ENCODE measurements at places on chromosomes 13 and 19.

DNA sequence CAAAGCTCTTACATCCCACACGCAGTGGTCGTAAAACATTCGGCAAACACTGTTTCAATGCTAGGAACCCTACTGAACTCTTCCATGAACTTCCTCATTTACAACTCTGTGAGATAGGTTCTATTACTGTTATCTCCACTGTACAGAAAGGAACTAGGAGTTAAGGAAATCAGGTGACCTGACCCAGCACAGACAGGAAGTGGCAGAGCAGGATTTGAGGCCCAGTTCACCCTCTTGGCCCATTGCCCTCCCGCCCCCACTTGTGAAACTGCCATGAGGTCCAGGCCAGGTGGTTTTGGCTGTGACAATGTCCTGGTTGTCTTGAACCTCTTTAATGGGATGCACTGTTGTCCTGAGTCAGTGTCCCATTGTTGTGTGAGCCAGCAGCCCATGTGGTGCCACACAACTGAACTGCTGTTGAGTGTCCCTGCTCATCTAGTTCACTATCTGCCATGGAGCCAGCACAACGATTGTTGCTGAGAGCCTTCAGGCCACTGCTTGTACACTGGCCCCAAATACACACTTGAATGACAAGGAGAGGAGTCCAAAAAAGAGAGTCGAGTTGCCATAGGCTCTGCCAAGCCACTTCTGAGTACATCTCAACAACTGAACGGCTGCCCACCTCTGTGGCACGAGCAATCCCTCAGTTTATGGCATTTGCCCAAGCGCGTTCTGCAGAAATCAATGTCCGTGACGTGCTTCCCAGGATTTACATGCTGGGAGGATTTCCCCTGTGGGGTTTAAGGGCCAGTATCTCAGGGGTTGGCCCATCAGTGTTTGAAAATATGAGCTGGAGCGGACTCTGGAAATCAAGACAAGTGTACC is 484.6 kb downstream of the TSHZ3 start:
- no peak for DNase-seq

DNA sequence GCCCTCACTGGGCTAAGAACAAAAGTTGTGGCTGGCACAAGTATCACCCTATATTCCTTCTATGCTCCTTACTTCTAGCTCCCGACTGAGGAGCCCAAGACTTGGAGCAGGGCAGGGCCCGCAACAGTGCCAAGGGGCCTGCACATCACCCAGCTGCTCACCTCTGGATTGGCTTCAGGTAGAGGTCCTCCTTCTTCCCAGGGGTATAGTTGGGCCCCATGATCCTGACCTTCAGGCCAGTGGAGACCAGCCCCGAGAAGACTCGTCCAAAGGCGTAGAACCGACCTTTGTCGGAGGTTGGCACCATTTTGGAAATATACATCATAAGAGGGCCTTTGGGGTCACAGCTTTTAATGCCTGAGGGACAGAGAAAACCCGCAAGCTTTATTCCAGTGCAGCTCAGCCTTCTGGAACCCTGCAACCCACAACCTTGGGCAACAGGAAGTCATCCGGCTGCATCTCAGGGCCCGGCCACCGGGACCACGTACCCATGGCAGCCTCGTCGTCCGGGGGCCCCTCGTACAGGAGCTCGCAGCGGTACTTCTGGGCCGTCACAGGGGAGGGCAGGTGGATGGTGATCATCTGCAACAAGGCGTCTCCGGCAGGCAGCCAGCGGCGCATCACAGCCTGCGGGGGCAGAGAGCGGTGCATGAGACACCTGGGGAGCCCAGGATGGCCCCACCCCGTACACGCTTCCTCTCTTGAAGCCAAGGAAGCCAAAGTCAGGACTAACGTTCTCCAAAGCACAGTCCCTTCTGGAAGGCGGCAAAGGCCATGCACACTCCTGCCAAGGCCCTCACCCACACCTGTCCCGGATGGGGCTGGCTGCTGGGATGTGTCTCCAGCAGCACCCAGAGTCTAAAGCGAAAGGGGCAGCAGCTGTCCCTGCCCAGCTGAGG is 4.7 kb downstream of the EEF2 start:
- no peak for DNase-seq

DNA sequence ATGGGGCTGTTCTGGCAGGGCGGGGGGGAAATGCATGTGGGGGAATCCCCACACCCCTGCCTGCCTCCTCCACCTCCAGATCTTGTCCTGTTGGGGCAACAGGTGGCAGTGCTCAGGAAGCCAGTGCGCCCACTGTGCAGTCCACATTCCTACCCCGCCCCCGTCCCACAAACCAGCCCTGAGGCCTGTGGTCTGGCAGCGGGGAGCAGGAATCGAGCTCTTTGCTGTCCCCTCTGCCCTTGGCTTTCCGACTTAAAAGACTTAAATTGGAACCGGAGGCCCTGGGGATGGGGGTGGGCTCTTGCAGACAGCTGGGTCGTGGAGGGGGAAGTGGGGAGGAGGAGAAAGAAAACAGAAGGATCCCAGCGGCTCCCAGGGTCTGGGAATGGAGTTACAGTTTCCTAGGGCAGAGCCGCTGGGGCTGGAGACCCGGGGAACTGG is 4.3 kb downstream of the NANOS3 start:
- DNase-seq: no peak

GRCh38 chr19:917323-918151 is at the start of gene KISS1R:
Gene KISS1R (plus strand): TSS chr19:917333. CDS start chr19:917503, 170 bp downstream.
- DNase-seq: no peak

GRCh38 chr13:42354241-42355091 is 82.5 kb downstream of the AKAP11 start:
- no peak for DNase-seq

DNA sequence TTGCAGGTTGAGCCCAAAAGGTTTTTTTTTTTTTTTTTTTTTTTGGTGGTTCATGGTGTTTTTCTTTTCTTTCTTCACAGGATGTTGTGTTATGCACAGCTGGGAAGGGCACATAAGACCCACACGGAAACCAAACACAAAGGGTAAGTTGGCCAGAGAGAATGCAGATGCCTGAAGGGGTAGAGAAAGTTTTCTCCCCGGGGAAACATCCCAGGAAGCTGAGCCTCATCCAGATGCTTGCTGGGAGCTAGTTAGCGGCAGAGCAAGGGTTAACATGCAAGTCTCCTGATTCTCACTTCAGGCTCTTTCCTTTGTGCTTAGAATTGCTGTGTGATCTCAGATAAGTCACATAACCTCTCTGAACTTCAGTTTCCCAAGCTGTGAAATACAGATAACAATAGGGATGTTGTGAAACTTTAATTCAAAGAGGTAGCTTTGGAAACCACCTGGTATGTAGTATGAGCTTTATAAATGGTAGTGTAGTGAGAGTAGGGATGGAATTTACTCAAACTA is 3.1 kb downstream of the ADGRE1 start:
- no peak for DNase-seq

DNA sequence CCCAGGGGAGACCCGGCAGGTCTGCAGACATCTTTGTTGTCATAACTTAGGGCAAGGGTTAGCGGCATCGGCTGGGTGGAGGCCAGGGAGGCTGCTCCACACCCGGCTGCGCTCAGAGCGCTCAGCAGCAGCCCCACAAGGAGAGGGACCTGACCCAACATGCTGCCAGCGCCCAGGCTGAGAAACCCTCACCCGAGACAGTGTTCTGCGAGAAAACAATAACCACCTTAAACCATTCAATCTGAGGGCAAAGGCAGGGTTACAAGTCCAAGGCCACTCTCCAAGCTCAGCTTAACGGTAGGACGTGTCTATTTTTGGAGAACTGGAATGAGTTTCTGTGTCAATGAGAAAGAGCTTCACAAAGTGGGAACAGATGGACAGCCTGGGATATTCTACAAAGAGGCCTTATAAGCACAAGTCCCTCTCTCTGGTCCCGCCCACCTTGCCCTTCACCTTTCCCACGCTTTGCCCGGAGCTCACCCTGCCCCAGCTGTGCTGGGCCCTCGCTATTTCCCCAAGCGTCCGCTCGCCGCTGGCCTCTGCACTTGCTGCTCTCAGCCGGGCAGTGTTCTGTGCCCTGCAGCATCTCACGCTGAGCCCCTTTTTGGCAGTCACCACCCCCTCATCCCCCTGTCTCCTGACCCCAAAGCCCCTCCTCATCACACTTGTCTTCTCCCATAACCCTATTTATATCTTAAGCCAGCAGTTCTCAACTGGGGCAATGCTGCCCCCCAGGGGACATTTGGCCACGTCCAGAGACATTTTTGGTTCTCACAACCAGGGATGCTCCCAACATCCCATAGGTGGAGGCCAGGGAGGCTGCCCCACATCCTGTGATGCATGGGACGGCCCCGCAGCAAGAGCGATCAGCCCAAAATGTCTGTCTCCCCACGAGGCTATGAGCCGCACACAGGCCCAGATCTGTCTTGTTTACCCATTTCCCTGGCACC is 17.6 kb downstream of the PPP1R12C start:
- no peak for DNase-seq

- DNase-seq: no peak
Observed at GRCh38 chr19:1953037-1953436, 12.1 kb downstream of the CSNK1G2 start.

DNA sequence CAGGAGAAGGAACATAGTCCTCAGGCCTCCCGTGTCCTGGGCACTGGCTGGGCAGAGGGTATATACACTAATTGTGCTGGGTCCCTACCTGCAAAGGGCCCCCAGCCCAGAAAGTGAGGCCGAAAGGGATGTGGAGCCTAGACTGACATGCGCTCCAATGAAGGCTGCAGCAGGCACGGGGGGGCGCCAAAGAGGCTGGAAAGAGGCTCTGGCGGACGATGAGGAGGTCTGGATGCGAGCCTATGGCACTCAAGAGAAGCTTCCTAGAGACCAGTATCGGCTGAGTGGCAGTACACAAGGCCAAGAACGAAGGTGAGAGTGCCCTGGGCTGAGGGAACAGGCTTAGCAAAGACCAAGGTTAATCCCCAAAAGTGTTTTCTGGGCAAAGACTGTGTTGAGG is 16.6 kb downstream of the VRK3 start:
- DNase-seq: no peak

DNA sequence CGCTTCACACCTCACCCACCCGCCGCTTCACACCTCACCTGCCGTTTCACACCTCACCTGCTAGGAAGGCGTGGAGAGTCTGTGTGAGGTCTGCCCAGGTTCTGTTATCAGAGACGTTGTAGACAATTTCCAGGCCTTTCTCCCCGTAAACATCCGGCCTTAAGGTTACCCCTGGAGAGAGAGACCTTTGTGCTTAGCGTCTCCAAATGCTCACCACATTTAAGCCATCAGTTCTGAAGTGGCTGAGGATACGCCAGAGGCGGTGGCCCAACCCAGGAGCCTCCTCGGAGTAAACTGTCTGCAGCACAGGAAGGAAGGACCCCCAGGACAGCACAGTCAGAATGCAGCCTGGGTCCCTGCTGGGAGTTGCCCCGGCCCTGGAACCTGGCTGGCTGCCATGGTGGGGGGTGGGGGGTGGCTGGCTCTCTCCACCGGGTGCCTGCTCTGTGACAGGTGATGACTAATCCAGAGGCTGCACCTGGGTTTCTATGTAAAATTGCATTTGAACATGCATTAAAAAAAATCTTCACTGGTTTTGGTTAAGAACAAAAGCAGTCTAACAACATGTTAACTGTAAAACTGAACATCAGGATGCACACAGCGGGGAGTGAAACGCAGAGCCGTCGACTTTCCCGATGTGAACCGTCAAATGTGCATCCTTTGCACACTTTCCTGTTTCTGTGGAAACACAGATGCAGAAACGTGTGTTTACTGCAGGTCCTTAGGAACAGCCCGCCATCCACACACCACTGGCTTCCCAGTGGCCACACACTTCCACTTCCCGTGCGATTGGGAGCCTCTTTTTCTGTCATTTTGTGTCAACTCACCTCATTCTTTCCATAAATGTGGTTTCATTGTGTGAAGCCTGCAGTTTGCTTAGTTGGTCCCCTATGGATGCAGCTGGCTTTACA is 4.5 kb downstream of the ATP4B start:
- no peak for DNase-seq

GRCh38 chr19:30855442-30855841 is 483.3 kb downstream of the ZNF536 start:
- DNase-seq: no peak

GRCh38 chr19:40191836-40192646 is 815 bp downstream of the MAP3K10 start:
- DNase-seq: no peak

Data from esophagus squamous epithelium (tissue), 5 donors.